Stimulated activated CD4-positive, alpha-beta T cell treated with anti-CD3 and anti-CD28 coated beads, Interleukin-15, amount 100 ng/mL, for 1 hour (primary cell): ENCODE measurements at places on chromosomes 3 and 15.

GRCh38 chr15:98528046-98528725 lies 120.2 kb upstream of the IGF1R start:
- DNase-seq, result no peak

DNA sequence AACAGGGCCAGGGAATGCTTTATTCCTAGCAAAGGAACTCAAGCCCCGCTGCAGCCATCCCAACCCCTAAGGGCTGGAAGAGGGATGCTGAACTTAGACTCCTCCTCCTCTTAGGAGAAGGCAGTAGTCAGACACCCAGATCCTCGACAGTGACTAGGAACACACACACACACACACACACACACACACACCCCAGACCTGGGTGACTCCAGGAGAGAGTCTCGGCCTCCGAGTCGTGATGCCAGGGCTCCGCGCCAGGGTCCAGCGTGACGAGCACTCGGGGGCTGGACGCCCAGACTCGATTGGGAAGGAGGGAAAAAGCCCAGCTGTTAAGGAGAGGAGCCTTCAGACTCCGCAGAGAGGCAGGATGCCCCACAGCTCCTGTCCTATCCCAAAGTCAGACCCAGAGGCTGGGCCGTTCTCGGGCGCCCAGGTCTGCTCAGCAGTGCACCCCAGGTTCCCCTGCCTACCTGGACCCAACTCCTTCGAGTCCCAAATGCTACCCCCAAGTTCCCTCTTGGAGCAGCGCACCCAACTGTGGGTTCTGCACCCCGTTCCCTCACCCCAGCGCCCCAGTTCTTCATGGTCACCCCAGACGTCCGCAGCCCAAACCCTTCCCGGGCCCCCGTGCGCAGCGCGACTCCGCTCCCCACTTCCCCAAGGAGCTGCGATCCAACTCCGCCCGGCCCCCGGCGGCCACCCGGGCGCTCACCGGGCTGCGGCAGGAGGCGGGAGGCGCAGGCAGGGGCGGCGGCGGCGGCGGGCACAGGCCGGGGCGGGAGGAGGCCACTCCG lies 421 bp downstream of the BMF start:
- DNase-seq, result no peak

DNA sequence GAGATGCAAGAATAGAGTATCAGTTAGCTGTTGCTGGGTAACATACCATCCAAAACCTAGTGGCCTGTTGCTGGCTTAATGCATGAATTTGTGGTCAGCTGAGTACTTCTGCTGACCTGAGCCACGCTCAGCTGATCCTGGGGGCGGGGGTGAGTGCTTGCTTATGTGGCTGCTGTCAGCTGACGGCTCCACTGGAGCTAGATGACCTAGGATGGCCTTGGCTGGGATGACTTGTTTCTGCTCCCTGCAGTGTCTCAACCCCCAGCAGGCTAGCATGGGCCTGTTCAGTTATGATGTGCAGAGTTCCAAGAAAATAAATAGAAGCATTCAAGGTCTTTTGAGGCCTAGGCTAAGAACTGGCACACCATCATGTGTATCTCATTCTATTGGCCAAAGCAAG lies 63.9 kb downstream of the FBLN2 start:
- no peak for DNase-seq

DNA sequence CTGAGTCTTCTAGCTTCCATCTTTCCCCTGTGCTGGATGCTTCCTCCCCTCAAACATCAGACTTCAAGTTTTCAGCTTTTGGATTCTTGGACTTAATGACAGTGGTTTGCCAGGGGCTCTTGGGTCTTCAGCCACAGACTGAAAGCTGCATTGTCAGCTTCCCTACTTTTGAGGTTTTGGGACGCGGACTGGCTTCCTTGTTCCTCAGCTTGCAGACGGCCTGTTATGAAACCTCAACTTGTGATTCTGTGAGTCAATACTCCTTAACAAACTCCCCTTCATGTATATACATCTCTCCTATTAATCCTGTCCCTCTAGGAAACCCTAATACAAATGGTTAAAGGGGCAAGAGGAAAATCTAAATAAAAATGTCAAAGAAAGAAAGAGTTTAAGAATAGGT lies 100.1 kb downstream of the ABI3BP start:
- DNase-seq, result no peak

- DNase-seq, result no peak
These were observed 27.9 kb downstream of the PLCL2 start for GRCh38 chr3:16912400-16913263.

DNA sequence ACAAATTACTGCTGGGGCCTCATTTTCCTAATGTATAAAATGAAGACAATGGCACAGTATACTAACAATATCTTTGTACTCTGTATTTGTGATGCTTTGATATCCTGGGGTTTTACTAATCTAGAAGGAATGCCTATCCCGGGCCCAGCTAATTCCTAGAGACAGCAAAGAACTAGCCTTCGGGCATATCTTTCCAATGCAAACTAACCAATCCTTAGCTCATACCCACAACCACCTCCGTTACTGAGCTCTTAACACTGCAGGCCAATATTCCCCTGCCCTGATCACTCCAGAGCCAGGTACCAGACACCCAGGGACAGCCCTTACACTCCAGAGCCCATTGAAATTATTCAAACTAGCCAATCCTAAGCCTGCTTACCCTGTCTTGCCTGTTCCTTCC lies 309.0 kb downstream of the ULK4 start:
- no peak for DNase-seq

DNA sequence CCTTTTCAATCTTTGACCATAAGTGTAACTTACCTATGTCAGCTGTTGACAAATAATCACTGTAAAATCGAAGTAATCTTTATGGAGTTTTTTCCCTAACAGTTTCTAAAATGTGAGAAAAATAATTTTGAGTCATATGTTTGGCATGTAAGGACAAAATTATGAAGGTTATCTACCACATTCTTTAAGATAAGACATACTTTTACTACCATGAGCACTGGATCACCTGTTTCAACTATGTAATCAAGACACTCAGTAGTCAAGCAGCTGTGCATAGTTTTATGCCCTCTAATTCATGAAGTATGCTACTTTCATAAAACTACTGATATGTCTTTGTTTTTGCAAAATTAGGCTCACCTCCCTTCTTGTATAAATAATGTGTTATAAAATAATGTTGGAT lies 12.1 kb downstream of the FGF7 start:
- DNase-seq, result no peak

- DNase-seq, result no peak
These were observed 14.5 kb downstream of the NCBP2 start for GRCh38 chr3:196927571-196928453.

DNA sequence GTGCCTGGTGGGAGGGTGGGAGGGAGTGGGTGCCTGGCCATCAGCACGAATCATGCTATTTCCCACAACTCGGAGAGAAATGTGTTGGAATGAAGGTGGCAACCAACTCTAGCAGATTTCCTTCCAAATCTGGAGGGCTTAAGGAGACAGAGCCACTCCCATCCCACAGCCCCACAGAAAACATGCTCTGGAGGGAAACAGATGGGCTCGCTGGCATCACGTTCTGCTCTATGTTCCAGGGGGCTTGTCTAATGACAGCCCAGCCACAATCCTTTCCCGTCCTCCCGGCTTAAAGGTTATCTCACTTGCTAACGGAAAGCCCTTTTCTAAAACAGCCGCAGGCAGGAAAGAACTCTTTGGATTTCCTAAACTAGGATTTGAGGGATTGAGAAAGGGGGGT lies 65.3 kb downstream of the ADAMTS17 start:
- no peak for DNase-seq

DNA sequence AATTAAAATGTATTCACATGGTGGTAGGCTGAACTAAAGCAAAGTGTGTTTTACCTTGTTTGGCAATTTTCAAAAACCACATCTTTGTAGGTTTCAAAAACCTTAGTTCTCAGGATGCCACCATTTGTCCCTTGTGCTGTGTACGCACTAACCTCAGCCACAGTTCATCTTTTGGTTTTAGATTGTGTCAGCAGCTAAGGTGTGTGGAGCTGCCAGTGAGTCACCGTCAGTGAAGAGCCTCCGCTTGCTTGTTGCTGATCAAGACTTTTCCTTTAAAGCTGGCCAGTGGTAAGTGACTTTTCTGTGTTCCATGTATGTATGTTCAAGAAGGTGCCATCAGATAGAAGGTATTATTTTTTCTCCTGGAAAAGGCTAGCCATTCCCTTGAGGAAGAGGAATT lies 21.1 kb downstream of the OXNAD1 start:
- DNase-seq, result peak; percentile 31

DNA sequence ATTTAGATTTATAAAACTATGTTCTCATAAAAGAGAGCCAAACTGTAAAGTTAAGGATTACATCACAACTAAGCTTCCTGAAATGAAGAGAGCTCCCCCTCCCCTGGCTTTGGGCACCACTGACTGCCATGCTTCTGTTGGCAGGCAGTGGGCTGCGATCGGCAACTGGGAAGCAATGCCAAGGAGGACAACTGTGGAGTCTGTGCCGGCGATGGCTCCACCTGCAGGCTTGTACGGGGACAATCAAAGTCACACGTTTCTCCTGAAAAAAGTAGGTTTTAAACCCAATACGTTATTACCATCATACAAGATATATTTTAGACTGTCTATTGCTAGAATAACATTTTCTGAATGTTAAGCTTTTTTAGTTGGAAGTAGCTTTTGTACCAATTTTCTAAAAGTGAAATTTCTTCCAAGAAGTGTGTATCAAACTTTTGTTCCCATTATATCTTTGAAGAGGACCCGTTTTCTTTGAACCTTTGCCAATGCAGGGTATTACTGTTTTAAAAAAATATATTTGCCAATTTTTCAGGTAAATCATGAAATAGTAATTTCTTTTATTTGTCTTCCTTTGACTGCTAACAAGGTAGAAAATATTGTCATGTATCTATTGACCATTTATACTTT lies 184.1 kb downstream of the ADAMTSL3 start:
- DNase-seq, result no peak
